CD4-positive, alpha-beta T cell treated with Interleukin-4 for 4 hours (primary cell): ENCODE measurements at places on chromosomes 11 and 22.

DNA sequence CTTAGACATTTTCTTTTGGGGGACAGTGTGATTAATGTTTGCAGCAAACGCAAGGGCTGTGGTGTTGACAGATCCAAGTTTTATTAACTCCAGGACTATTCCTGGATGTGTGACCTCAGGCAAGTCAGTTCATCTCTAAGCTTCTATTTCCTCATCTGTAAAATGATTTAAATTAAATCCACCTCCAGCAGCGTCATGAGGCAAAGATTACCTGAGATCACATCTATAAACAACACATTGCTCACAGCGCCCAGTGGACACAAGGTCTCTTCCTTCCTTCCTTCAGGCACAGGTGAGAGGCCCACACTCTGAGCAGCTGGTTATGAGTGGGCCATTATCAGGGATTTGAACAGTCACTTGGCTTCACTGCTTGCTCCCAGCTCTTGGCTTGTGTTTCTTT, 111.2 kb upstream of the RASSF10 start:
- no peak for DNase-seq

DNA sequence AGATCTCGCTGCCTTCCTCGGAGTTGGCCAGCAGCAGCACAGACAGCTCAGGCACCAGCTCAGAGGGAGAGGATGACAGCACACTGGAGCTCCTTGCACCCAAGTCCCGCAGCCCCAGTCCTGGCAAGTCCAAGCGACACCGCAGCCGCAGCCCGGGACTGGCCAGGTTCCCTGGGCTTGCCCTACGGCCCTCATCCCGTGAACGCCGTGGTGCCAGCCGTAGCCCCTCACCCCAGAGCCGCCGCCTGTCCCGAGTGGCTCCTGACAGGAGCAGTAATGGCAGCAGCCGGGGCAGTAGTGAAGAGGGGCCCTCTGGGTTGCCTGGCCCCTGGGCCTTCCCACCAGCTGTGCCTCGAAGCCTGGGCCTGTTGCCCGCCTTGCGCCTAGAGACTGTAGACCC, 6.4 kb downstream of the PLA2G3 start:
- no peak for DNase-seq

DNA sequence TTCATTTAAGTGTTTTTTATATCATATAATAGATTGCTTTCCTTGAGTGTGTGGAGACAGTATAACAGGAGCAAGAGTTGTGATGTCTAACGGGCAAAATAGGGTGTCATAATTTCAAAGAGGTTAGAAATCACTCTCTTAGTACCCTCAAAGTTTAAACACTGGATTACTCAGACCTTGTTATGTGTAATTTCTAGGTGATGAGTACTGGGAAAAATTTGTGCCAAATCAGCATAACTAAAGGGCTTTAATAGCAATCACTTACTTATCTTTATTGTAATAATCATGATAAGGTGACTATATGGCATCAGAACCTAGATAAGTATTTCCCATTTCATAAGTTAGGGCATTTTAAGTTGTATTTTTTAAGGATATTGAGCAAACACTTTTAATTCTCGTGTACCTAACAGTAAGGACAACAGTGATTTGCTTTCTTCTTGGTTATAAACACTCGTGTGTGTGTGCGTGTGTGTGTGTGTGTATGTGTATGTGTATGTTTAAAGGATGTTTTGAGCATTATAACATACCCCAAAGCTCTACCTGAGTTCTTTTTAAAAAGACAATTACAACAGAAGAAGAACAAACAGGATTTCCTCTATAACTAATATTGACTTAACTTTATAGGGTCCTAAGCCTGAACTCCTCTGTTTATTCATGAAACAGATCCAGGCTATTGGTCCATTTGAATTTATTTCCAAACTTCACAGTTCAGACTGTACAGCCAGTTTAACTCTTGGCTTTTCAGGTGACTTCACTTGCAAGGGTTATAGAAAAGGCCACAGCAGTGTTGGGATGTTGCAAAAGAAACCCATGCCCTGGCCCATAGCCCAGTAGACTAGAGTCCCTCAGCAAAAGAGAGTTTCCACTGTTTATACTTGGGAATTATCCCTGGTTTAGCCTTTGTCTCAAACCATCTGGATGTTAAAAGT, 23.7 kb upstream of the PDE3B start:
- DNase-seq: no peak

DNA sequence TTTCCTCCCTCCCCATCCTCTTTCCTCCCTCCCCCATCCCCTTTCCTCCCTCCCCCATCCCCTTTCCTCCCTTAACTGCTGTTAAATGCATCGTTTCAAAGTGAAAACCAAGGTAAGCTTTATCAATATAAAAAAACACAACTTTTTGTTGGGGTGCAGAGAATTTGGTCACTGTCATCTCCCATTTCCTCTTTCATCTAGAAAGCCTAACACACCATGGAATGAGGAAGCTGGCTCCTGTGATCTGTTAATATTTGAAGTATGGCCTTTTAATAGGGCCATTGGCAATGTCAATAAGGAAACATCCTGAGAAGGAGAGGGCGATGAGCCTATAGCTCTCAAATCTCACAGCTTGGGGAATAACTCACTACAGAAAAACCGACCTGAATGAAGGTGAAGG, 7.0 kb downstream of the EXPH5 start:
- DNase-seq: no peak

GRCh38 chr11:110909336-110909735, 197.1 kb upstream of the ARHGAP20 start:
- DNase-seq: no peak

DNA sequence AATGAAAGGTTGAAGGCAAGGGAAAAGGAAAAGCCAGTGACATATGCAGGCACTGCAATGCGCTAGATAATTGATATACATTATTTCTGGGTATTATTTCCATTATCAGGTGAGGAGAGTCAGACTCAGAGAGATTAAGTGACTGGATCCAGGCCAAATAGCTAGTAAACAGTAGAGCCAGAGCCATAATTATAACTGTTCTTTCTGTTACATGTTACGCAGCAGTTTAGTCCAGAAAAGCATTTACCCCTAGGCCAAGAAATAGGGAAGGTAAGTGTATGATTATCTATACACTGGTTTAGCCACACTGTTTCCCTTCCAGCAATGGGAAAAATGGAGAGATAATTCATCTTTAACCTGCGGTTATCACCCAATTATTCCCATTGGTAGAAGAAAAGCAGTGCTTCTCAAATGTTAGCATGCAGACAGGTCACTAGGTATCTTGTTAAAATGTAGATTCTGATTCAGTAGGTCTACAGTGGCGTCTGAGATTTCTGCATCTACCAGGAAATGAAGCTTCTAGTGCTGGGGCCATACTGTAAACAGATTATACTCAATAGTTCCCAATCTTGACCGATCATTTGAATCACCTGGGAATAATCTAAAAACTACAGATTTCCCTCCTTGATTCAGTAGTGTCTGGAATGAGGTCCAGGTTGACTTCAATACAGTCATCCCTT, 69.4 kb downstream of the RBFOX2 start:
- DNase-seq: no peak

DNA sequence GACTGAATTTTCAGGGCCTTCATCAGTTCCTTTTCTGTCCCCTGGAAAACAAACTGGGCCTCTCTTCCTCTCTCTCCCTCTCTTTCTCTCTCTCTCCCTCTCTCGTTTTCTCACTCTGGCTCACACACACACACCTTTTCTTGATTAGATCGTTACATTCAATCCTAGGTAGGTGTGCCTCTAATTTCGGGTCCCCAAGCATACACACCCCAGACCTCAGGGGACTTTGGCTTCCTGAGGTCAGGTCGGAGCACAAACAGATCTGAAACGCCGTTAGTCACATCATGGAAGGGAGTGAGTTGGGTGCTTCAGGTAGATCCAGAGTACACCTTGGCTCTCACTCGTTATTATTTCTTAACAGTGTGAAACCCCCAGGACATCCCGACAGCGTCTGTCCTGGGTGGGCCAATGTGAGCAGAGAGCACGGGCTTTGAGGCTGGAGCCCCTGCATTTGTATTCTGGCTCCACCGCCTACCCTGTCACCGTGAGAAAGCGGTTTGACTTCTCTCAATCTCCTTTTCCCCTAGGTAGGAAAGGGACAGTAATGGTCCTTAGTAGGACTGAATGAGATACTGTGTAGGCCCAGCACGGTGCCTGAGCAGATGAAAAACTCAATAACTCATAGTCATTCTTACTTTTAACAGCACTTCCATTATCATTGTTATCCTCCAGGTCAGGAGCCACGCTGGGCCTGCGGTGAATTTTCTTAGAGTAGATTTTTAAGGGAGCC, 37.3 kb upstream of the POU2AF1 start:
- no peak for DNase-seq

DNA sequence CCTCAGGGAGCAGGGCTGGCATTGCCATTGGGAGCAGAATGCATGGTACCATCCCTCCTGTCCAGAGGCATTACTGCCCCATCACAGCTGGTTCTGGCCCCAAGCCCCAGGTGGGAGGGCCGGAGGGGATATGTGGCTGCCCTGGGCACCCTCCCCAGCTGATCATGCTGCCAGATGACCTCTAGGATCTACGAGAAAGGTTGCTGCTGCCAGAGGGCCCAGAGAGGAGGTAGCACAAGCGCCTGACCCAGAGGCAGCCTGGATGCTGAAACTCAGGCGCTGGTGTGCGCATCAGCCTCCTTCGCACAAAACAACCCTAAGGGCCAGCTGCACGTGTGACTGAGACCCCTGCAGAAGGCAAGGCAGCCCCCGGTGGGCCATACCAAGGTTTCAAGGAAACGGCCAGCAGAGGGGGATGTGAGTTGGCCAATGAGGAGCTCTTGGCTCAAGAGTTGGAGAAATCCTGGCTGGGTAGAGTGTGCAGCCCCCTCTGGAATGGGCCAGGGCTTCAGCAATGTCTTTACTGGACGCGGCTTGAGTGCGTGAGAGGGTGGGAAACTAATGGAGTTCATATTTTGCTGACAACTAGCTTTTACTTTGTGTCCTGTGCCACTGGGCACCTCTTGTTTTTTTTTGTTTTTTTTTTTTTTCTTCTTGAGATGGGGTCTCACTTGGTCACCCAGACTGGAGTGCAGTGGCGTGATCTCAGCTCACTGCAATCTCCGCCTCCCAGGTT, 88.3 kb upstream of the PARVA start:
- DNase-seq: no peak
